GM03348 (cell line): ENCODE measurements at places on chromosomes 1 and 21.

- DNase-seq = no peak
These were observed 67.2 kb upstream of the SELENON start for GRCh38 chr1:25732821-25733220.

DNA sequence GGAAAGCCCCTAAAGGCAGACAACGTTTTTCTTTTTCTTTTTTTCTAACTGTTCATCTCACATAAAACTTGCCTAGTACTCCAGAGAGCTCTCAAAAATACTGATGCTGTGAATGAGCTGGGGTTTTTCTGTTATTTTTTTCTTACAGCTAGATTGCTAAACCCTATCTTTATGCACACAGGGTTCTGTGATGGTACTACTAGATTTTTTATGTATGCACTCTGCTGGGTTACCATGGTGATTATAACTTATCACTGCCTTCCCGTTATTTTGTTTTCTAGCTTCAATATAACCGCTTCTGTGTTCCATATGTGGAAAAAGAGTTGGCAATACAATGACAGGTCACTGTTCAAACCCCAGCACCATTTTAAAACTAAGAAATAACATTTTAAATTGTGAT lies 43.7 kb upstream of the KCNK1 start:
- DNase-seq = no peak

DNA sequence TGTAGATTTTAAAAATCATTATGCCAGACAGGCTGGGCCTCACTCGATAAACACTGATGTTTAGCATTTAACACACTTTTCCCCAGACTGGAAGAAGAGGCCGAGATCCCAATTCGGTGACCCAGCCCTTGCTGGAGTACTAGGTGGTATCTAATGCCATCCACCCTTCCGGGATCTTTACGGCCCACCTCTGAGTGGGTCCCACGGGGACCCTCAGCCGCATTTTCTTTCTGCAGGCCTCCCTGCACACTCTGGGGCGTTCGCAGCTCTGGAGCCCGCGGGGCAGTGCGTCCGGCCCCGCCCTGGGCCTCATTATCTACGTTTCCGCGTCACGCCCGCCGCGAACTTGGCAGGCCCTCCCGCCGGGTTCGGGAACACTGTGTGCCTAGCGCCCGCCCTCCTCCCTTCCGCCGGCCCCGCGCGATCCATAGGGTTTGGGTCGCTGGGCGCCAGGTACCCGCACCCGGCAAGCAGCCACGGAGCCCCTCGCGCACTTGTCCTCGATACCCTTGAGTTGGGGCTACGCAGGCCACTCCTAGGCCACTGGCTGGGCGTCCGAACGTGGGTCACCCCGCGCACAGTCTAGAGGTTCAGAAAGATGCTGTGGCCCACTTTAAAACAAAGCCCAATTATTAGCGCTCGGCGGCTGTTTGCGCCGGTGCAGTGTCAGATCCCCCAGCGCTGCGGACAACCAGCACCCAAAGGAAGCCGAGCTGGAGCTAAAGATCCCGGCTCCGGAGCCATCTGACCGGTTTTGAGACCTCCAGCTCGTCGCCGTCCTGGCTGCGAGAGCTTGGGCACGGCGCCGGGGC lies 950 bp upstream of the EVA1C start:
- DNase-seq = peak; percentile 81

GRCh38 chr1:22408230-22408629 lies 43.4 kb upstream of the ZBTB40 start:
- DNase-seq = no peak

DNA sequence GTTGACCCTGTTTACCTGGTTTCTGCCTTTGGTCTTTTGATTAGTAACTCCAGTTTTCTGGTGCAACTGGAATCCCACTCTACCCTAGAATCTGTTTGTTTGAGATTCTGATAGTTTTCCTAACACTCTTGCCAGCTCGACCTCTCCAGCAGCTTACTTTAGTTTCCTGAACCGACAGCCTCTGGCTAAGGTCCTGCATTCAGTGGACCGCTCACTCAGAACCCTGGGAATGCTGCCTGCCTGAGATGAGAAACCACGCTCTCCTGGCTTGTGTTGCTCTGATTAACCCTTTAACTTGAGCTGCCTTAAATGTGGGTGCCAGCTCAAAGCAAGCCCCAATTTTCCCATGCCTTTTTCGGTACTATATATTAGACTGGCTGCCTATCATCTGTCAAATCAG lies 45.3 kb upstream of the SIPA1L2 start:
- DNase-seq = no peak
